Retina (tissue), 1 donor: ENCODE measurements at places on chromosomes 1 and 21.

DNA sequence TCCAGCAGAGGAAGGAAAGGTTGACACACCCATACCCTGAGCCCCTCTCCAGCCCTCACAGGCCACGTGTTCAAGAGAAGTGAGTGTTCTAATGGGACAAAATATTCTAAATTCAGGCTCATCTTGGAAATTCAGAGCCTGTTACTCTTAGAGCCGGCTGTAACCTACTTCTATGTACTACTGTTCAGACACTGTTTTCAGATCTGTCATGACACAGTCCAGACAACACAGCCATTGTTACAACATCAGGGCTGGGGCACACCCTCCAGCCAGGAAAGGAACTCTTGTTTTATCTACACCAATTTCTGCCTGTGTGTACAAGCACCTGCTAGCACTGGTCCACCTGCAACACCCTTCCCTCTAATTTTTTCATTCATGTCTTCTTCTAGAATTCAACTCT lies 145.4 kb upstream of the C8B start:
- DNase-seq = no peak

DNA sequence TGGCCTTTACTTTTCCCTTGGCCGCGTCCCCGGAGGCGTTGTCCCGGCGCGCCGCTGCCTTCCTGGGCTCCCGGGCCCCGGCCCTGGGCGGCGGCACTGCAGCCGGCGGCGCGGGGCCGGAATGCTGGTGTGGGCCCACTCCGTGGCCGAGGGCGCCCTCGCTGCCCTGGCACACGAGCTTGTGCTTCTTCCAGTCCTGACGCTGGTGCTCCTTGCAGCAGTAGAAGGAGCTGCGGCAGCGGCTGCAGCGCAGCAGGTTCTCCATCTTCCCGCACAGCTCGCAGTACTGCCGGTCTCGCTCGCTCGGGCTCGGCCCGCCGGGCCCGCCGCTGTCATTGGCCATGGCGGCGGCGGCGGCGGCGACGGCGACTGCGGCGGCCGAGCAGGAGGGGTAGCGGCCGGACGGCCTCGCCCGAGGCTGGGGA lies 529 bp downstream of the EGLN1 start:
- no peak for DNase-seq

- DNase-seq = no peak
Observed at GRCh38 chr1:207151920-207152319, 47.9 kb downstream of the C4BPA start.

GRCh38 chr1:82226186-82226505 lies 425.4 kb downstream of the ADGRL2 start:
- no peak for DNase-seq

DNA sequence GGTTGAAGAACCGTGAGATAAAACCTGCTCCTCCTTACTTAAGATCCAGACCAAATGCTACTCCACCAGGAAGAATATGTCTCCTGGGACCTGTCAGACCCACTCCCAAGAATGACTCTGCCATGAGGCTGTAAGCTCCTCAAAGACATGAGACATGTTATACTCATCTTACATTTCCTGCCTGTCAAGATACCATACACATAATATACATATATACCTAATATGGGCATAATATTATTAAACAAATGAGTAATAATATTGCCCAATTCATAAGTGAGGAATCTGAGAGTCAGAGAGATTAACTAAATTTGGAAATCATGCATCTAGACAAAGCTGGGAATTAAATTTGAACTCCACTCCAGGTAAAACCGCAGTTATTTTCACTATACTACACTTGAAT lies 634.9 kb downstream of the LMO4 start:
- no peak for DNase-seq

DNA sequence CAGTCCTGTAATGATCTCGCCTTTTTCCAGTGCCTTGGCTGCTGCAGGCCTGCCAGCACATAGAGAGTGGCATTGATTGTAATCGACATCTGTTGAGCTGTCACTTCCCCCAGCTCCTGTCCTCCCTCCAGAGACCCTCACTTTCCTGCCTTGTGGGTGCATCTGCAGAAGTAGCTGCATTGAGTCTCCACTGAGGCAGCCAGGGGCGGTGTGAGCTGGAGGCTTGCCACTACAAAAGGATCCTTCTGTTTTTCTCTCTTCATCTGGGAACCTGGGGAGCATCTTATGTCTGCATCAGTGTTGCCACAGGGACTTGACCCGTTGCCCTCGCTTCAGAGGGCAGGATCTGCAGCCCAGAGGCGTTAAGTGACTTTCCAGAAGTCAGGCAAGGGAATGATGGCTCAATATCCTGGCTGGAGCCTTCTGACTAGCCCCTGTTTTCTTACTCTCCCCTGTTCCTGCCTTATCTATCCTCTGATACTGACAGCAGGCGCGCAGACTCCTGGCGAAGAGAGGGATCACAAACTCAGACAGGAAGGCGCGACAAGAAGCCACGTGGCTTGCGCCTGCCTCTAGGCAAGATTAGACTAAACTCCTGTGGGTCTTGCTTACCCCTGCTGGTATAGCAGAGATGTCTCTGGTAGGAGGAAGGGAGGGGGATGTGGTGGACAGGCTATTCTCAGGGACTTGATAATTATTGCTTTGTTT lies 13.3 kb upstream of the FMOD start:
- DNase-seq = peak; percentile 63

DNA sequence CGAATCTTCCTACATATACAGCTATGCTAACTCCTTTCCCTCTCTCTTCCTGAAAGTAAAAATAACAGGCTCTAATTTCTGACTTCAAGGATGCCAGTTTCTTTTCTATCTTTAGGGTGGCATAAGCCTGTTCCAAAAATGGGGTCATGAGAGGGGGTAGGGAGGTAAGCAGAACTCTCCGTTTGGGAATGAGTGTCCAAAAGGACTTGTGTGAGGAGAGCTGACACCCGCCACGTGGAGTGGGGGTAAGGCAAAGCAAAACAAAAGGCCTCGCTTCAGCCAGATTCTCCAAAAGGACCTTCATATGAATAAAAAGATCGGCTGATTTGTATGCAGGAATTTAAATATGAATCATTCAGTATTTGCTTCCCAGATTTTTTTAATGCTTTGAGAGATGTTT lies 28.6 kb downstream of the PLPPR4 start:
- DNase-seq = no peak

DNA sequence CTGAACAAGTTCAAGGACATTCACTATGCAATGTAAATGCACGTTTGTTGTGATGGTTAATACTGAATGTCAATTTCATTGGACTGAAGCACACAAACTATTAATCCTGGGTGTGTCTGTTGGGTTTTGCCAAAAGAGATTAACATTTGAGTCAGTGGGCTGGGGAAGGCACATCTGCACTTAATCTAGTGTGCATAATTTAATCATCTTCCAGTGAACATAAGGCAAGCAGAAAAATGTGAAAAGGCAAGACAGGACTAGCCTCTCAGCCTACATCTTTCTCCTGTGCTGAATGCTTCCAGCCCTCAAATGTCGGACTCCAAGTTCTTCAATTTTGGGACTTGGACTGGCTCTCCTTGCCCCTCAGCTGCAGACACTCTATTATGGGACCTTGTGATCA lies 40.1 kb downstream of the PRPF38A start:
- DNase-seq = no peak

- no peak for DNase-seq
Observed at GRCh38 chr1:111234866-111235265, 7.4 kb downstream of the CHI3L2 start.

GRCh38 chr1:201666102-201666501 lies 127.2 kb downstream of the NAV1 start:
- DNase-seq = no peak

- DNase-seq = no peak
Observed at GRCh38 chr1:115402753-115403184, 64.7 kb upstream of the NGF start.

DNA sequence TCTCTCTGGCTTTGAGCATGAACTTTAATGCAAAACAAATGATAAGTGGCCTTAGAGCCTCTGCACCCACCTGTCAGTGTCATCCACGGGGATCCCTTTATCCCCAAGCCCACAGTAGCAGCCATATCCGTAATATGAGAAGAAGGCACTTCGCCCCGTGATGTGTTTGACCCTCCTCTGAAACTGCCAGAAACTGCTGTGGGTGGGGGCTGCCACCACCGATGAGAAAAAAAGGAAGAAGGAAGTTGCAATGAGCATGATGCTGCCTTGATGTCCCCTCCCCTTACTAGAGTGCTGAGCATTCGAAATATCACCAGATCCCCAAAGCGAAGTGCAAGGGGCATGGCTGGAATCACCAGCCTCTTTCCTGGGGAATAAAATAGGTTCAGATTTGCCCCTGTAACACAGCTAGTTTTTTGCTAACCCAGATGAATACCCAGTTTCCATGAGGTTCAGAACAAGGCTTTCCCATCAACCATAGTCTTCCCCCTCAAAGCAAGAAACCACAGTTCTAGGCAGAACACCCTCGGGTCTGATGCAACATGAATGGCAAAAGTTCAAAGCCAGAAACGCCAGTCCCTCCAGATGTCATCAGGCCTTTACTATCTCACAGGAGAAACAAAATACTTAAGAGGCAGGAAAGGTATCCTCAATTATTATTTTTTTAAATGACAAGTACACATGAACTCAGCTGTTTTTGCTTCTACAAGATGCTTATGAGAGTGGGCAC lies 10.8 kb upstream of the UBXN10 start:
- DNase-seq = no peak

DNA sequence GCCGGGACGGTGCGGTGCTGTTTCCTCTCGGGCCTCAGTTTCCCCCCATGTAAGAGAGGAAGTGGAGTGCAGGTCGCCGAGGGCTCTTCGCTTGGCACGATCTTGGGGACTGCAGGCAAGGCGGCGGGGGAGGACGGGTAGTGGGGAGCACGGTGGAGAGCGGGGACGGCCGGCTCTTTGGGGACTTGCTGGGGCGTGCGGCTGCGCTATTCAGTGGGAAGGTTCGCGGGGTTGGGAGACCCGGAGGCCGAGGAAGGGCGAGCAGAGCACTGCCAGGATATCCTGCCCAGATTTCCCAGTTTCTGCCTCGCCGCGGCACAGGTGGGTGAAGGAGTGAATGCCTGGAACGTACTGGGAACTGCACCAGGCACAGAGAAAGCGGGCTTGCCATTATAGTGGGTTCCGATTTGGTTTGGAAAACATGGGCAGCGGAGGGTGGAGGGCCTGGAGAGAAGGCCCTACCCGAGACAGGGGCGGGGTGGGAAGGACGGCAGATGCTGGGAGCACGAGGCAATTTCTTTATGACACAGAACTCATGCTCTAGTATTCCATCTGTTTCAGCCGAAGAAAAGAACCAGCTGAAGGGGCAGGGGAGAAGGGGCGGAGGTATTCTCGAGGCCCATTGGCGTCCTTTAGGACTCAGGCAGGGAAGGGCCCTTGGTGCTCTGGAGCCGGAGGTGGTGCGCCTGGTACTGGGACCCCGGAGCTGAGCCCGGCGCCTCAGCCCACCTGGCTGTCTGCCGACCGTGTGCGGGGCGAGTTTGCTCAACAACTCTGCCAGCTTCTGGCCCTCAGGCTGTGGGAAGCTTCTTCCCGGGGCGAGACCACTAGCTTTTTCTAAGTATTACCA lies 960 bp downstream of the PCSK9 start:
- peak; percentile 46 for DNase-seq

DNA sequence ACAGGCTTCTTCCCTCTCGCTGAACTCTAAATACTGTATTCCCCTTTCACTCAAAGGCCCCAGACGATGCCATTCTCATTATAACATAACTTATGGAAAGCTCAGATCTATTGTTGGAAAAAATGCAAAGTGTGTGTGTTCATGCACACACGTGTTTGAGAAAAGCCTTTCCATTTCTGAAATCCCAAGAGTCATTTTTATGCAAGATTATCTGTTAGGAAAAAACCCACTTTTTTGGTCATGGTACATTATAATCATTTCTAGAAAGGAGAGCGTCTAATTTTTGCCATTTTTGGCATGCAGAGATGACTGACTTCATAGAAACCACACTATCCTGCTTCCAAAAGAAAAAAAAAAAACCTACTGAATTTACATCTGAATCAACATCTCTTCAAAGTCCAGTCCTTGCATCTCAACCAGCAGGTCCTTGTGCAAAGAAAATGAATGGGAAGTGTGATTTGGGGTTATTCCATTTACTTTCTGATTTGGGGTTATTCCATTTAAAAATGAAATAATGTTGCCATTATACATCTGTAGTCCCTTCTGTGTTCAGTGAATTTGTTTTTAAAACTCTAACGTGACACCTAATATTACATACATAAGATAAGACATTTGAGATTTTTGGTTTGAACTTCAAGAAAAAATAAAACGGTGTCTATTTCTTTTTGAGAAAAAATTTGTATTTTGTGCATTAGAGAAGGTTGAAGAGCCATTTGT lies 150.3 kb downstream of the DHRS3 start:
- no peak for DNase-seq
